Lung (tissue), 17 donors: ENCODE measurements at places on chromosomes 6 and 20. TPM values are rescaled to one million over a fixed set of nuclear protein-coding genes. Genes with fewer than 3 reads are reported as not detected.

DNA sequence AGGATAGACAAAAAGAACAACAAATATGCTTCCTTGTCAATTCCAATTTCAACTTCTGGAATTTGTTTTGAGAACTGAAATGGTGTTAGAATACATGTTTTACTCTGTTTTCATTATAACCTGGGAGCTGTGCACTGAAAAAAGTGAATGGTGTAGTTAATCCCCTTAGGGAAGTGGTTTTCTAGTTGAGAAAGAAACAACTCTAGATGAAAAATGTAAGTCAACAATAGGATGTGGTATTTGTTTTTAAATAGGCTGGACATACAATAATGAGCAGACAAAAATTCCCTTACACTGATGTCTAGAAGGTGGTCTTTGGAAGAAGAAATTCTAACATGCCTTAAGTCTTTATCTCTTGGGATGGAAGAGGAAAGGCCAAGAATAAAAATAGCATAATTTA is 59.9 kb upstream of the TINAG start:
- H3K27ac ChIP-seq, result no peak overlapping the region
- peaks cover 3% of the 10 kb centered on the region for H3K36me3 ChIP-seq
- H3K4me1 ChIP-seq, result no peaks in the 10 kb centered on the region
- no peaks in the 10 kb centered on the region for H3K27me3 ChIP-seq
- DNase-seq, result no peak

Gene TENT5A
- 29.8 TPM for total RNA-seq

GRCh38 chr6:84718038-84718955 is 46.1 kb downstream of the TBX18 start:
- DNase-seq, result no peak
- no peaks in the 10 kb centered on the region for H3K36me3 ChIP-seq
- H3K4me3 ChIP-seq, result no peak overlapping the region
- no peaks in the 10 kb centered on the region for H3K4me1 ChIP-seq
- no peaks in the 10 kb centered on the region for H3K27me3 ChIP-seq

GRCh38 chr6:116111552-116112528 is 11.2 kb downstream of the NT5DC1 start:
- H3K27me3 ChIP-seq, result no peaks in the 10 kb centered on the region
- DNase-seq, result no peak
- no peak overlapping the region for H3K27ac ChIP-seq
- H3K4me1 ChIP-seq, result no peaks in the 10 kb centered on the region

Gene DTD1
- 22.6 TPM for total RNA-seq

DNA sequence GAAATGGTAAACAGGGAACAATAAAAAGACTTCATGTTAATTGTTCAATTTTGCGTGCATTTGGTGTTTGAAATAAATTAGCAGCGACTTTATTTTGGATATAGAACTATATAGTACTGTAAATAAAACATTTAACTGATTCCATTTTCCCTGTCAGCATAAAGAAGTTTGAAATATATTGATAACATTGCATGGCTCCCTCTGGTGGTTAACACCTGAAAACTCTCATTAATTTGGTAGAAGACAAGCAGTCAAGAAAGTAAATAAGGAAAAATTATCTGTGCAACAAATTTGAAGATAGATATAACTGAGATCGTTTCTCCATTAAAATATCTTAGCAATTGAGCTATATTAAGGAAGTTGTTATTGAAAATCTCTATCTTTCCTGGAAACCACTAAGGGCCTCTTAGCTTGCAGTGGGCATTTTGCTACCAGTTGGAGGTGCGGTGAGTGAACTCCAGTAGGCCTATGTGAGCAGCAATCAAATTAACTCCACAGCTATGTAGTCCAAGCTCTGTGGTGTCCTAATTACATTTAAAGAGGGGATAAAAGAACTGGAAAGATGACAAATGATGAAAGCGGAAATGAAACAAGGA is 435.7 kb upstream of the FKBP1C start:
- H3K36me3 ChIP-seq, result no peaks in the 10 kb centered on the region
- no peaks in the 10 kb centered on the region for H3K27me3 ChIP-seq
- H3K4me1 ChIP-seq, result no peaks in the 10 kb centered on the region
- peak; percentile 17 for DNase-seq

DNA sequence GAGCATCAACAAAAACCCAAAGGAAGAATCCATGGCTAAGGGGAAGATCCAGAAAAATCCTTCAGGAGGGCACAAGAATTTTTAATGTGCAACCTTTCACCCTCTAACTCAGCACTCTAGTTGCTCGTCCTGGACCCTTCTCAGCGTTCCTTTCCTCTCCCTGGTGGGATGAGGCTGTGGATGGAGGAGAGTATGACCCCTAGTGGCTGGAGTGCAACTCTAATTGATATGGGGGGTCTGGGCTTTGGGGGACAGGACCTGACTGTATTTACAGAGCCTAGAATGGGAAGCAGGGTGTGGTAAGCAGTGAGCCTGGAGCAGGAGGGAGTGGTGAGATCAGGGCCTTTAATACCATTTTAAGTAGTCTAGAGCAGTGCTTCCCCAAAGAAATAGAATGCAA is 83.9 kb upstream of the CEP85L start:
- no peaks in the 10 kb centered on the region for H3K36me3 ChIP-seq
- H3K4me1 ChIP-seq, result no peaks in the 10 kb centered on the region
- no peaks in the 10 kb centered on the region for H3K27me3 ChIP-seq
- DNase-seq, result no peak
- no peak overlapping the region for H3K27ac ChIP-seq

- H3K4me1 ChIP-seq, result no peaks in the 10 kb centered on the region
- H3K27ac ChIP-seq, result no peak overlapping the region
- no peak overlapping the region for H3K4me3 ChIP-seq
- DNase-seq, result no peak
- H3K27me3 ChIP-seq, result no peaks in the 10 kb centered on the region
Measured at GRCh38 chr20:47292581-47292980, 63.9 kb downstream of the ZMYND8 start.

- no peak overlapping the region for H3K27ac ChIP-seq
- no peaks in the 10 kb centered on the region for H3K27me3 ChIP-seq
- no peak for DNase-seq
Measured at GRCh38 chr6:32488083-32488482, 42.0 kb downstream of the HLA-DRB5 start.

DNA sequence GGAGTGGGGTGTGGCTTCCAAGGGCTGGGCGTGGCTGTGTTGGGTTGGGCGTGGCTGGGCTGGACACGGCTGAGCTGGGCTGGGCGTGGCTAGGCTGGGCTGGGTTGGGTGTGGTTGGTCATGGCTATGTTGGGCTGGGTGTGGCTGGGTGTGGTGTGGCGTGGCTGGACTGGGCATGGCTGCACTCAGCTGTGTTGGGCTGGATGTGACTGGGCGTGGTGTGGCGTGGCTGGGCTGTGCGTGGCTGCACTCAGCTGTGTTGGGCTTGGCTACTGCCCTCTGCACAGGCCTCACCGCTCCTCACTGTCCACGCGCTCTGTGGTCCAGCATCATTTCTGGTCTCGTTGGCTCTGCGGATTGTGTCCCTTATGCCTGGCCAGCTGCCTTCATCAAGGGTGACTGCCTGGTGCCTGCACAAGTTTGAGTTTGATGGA is 43.5 kb upstream of the SLCO4A1 start:
- H3K4me3 ChIP-seq, result no peak overlapping the region
- no peak overlapping the region for H3K27ac ChIP-seq
- no peaks in the 10 kb centered on the region for H3K36me3 ChIP-seq
- H3K27me3 ChIP-seq, result peaks cover 14% of the 10 kb centered on the region
- H3K4me1 ChIP-seq, result no peaks in the 10 kb centered on the region
- no peak for DNase-seq

DNA sequence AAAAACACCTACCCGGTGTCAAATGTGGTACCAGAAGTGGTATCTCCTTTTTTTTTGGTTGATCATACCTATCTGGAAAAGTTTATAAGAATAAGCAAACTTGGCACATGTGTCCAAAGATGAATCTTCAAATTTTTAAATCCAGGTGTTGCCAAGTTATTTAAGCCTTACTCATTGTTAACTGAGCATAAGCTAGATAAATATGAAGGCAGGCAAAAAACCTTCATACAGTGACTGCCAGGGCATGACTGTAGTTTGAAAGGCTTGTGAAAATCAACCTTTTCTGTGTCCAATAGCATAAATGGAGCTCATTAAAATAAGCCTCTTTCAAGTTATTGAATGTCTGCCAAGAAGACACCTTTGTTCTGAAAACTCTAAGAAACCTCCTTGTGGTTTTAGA is 699.2 kb downstream of the DOK5 start:
- no peaks in the 10 kb centered on the region for H3K4me1 ChIP-seq
- H3K27ac ChIP-seq, result no peak overlapping the region
- DNase-seq, result no peak
- no peaks in the 10 kb centered on the region for H3K36me3 ChIP-seq

Gene DLL1
- total RNA-seq, result 16.9 TPM

GRCh38 chr20:7881551-7881950 is 58.7 kb downstream of the HAO1 start:
- H3K4me1 ChIP-seq, result no peaks in the 10 kb centered on the region
- no peaks in the 10 kb centered on the region for H3K36me3 ChIP-seq
- no peak overlapping the region for H3K4me3 ChIP-seq
- H3K27ac ChIP-seq, result no peak overlapping the region
- H3K27me3 ChIP-seq, result no peaks in the 10 kb centered on the region

Gene ZKSCAN4
- total RNA-seq, result 5.8 TPM

DNA sequence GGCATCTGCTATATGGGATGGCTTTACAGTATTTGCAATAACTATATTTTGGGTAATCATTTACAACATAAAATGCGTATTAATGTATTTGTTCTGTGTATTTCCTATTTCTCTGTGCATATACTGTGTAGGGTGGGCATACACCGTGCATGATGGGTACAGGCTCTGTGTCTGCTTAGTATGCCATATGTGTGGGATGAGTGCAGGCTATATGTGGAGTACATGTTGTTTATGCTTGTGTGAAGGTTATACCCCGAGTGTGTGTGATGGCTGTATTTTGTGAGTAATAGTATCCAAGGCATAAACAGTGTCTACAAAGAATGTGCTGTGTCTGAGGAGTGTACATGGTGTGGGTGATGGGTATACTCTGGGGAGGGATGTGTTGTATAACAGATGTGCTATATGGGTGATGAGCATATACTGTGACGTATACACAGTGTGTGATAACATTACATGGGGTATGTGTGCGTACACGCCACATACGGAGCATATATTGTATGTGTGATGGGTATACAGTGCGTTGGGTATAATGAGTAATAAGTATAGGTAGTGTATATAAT is 52.7 kb downstream of the CPXM1 start:
- no peak overlapping the region for H3K27ac ChIP-seq
- H3K4me3 ChIP-seq, result no peak overlapping the region
- no peaks in the 10 kb centered on the region for H3K36me3 ChIP-seq
- DNase-seq, result no peak
- peaks cover 10% of the 10 kb centered on the region for H3K4me1 ChIP-seq

GRCh38 chr20:1505361-1505760 is 14.1 kb upstream of the SIRPB2 start:
- H3K4me1 ChIP-seq, result no peaks in the 10 kb centered on the region
- no peak overlapping the region for H3K27ac ChIP-seq
- no peak for DNase-seq
- no peak overlapping the region for H3K4me3 ChIP-seq
- peaks cover 7% of the 10 kb centered on the region for H3K27me3 ChIP-seq

DNA sequence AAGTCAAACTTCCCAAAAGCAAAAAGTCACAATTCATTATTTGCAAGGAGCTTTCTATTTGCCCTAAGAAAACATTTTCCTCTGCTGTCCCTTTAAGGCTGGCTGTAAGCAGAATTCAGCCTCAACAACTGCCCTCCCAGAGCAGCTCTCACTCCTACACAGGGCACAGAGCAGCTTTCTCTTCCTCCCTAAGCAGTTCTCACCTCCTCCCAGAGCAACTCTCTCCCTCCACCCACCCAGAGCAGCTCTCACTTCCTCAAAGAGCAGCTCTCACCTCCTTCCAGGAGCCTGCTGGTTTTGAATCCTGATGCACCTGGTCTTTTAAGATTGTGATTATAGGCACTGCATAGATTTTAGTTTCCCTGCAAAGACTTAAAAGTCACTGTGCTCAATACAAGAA is 120.6 kb upstream of the TMEM181 start:
- no peak overlapping the region for H3K27ac ChIP-seq
- peaks cover 6% of the 10 kb centered on the region for H3K4me1 ChIP-seq
- no peaks in the 10 kb centered on the region for H3K27me3 ChIP-seq
- no peak for DNase-seq
- H3K36me3 ChIP-seq, result no peaks in the 10 kb centered on the region

DNA sequence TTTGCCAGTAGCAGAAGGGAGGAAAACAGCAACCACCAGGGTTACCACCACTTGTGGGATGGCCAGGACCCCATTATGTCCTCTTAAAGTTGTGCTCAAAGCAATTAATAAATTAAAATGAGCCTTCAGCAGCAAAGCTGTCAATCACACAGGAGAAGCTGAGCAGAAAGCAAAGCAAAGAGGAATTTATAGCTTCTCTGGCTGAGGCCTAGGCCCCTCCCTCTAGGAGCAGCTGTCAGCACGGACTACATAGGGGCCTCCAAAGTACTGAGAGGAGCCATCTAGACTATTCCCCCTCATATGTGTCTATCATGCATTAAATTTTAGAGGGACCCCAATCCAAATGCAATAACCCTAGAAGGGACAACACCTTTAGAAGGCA is 6.4 kb downstream of the CCND3 start:
- H3K4me3 ChIP-seq, result no peak overlapping the region
- peaks cover 15% of the 10 kb centered on the region for H3K4me1 ChIP-seq
- H3K27ac ChIP-seq, result no peak overlapping the region
- no peak for DNase-seq
- H3K27me3 ChIP-seq, result no peaks in the 10 kb centered on the region

DNA sequence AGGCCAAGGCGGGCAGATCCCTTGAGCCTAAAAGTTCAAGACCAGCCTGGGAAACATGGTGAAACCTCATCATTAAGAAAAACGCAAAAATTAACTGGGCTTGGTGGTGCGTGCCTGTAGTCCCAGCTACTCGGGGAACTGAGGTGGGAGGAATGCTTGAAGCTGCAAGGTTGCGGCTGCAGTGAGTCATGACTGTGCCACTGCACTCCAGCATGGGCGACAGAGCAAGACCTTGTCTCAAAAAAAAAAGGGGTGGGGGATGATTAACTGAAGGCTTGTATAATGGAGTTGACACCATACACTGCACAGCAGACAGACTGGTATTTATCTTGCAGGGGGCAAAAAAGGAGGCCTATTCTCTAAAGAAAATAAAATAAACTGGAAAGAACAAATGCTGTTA is 27.7 kb downstream of the SRPK1 start:
- no peak for DNase-seq
- H3K36me3 ChIP-seq, result peaks cover 2% of the 10 kb centered on the region
- H3K27ac ChIP-seq, result no peak overlapping the region

DNA sequence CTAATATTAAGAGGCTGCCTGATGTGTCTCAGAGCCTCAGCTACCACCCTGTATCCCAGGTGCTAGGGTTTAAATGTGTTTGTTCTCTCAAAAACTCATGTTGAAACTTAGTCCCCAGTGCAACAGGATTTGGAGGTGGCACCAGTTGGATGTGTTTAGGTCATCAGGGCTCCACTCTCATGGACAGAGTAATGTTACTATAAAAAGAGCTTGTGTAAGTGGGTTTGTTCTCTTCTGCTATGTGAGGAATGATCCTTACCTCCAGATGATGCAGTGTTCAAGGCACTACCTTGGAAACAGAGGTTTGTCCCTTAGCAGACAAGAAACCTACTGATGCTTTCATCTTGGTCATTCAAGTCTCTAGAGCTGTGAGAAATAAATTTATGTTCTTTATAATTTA is 164.9 kb upstream of the EPHA7 start:
- no peaks in the 10 kb centered on the region for H3K36me3 ChIP-seq
- H3K4me3 ChIP-seq, result no peak overlapping the region
- no peaks in the 10 kb centered on the region for H3K27me3 ChIP-seq
- H3K4me1 ChIP-seq, result no peaks in the 10 kb centered on the region
